ENCODE measurements at places on chromosomes 6 and 20. TPM values are rescaled to one million over a fixed set of nuclear protein-coding genes. Genes with fewer than 3 reads are reported as not detected.

Gene CUL7
- polyA plus RNA-seq, result 46.0 TPM

Gene PHACTR3
- polyA plus RNA-seq, result 13.7 TPM

Gene TREM1
- not detected for polyA plus RNA-seq

Gene TRIM31
- polyA plus RNA-seq, result not detected

All from left renal cortex interstitium (tissue), 4 donors.